ENCODE measurements at places on chromosomes 5 and 9. TPM values are rescaled to one million over a fixed set of nuclear protein-coding genes. Genes with fewer than 3 reads are reported as not detected.
A peak's percentile ranks its signal among the peaks of the same experiment; 100 is the strongest.

DNA sequence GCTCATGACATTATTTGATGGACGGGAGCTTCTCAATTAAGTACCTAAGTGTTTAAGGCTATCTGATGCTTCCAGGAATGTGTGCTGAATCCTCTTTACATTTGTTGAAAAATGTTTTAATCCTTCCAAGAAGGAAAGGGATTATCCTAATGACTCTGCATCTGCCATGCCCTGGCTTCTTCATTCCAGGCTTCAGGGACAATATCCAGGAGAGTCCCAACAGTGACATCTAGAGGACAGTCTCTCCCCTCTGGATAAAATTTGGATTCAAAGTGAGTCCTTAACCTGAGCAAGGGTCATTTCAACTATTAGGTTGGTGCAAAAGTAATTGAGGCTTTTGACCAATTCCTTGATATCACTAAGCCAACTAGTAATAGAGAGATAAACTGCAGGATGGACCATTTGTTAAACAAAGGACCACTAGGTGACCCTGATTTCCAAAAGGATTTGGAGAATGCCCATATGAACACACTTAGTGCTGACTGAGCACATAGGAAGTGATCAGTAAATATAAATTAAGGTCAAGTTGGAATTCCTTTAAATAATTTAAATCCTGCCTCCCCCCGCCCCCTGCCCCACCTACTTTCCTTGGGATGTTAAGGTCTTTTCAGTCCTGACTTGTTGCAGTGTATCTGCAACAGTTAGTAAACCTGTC, 19.1 kb downstream of the TNFSF8 start:
- H3K4me1 ChIP-seq = peaks cover 15% of the 10 kb centered on the region
- no peaks in the 10 kb centered on the region for H3K27me3 ChIP-seq

DNA sequence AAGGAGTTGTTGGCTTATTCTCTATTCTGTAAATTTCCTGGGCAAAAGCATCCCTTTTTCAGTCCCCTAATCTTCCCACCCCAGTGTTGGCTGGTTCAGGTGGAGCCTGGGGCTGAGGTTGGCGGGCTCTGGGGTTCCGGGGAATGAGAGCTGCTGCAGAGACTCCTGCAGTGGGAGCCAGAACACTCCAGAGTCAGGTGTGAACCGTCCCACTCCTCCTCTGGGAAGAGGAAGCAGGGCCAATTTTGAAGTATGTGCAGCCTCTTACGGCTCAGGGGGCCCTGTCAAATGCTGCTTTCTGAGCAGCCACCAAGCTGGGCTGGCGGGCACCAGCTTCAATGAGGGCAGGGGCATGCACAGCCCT, 42.8 kb downstream of the JADE2 start:
- DNase-seq = no peak
- H3K4me3 ChIP-seq = no peak overlapping the region
- H3K27me3 ChIP-seq = no peaks in the 10 kb centered on the region
- H3K27ac ChIP-seq = no peak overlapping the region
- no peaks in the 10 kb centered on the region for H3K36me3 ChIP-seq

GRCh38 chr9:132943651-132944293, 644 bp downstream of the TSC1 start:
- no peak for DNase-seq
- H3K27ac ChIP-seq = peak overlapping the region; percentile 99
- H3K4me3 ChIP-seq = peak overlapping the region; percentile 76

GRCh38 chr9:38254756-38255155, 137.7 kb upstream of the ALDH1B1 start:
- H3K27me3 ChIP-seq = peaks cover 9% of the 10 kb centered on the region
- no peak overlapping the region for H3K4me3 ChIP-seq
- H3K36me3 ChIP-seq = no peaks in the 10 kb centered on the region
- no peak for DNase-seq

DNA sequence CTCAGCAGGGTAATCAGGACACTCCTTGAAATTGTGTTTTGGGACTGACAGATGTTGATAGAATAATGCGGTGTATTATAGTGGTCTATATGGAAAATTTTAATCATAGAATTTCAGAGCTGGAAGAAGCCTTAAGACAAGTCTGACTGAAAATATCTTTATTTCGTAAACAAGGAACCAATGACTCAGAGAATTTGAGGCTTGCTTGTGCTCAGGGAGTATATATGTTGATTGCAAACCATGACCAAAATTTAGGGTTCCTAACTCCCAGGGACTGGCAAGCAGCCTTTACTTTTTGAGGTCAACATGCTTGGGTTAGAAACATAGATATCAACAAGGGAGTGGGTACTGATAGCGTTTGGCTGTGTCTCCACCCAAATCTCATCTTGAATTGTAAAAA, 287.2 kb downstream of the CD180 start:
- no peak overlapping the region for H3K4me3 ChIP-seq
- no peak overlapping the region for H3K27ac ChIP-seq
- H3K27me3 ChIP-seq = no peaks in the 10 kb centered on the region
- DNase-seq = no peak
- no peaks in the 10 kb centered on the region for H3K36me3 ChIP-seq

- H3K4me1 ChIP-seq = no peaks in the 10 kb centered on the region
- no peak for DNase-seq
- no peaks in the 10 kb centered on the region for H3K27me3 ChIP-seq
Observed at GRCh38 chr5:31393126-31393525, 138.8 kb downstream of the DROSHA start.

- H3K4me1 ChIP-seq = no peaks in the 10 kb centered on the region
- DNase-seq = no peak
- no peak overlapping the region for H3K27ac ChIP-seq
- H3K4me3 ChIP-seq = no peak overlapping the region
Observed at GRCh38 chr5:163165277-163165676, 272.1 kb upstream of the CCNG1 start.

DNA sequence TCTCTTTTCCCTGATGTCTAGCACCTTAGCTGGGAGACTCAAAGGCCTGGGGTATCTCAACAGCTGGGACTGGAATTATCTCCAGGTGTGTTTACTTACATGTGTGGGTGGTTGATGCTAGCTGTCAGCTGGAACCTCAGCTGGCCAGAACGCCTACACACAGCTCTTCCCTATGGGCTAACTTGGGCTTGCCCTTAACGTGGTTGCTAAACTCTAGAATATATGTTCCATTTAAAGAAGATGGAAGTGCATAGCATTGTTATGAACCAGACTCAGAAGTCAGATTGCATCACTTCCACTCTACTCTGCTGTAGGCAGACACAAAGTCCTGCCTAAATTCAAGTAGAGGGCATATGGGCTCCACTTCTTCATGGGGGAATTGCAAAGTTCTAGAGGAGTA, 29.3 kb downstream of the SGCD start:
- H3K27ac ChIP-seq = no peak overlapping the region
- no peaks in the 10 kb centered on the region for H3K27me3 ChIP-seq
- no peaks in the 10 kb centered on the region for H3K4me1 ChIP-seq
- H3K4me3 ChIP-seq = no peak overlapping the region
- no peak for DNase-seq

DNA sequence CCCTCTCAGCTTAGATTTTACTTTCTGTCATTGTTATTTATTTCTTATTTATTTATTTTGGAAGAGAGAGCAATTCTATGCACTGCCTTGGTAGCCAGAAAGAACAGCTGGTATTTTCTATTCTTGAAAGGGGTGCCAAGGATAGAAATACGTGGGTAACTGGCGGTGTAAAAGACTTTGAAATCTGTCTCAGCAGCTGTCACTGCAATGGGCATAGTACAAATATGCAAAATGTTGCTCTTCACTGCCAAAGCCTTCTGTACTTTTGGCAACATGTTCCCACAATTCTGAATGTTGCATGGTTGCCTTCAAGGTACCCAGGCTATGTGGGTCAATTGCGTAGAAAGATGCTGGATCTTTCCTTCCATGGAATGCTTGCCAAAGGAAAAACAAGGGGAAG, 230.2 kb upstream of the EDIL3 start:
- H3K4me3 ChIP-seq = no peak overlapping the region
- DNase-seq = no peak
- H3K27me3 ChIP-seq = no peaks in the 10 kb centered on the region
- no peaks in the 10 kb centered on the region for H3K36me3 ChIP-seq
- H3K27ac ChIP-seq = no peak overlapping the region
- no peaks in the 10 kb centered on the region for H3K4me1 ChIP-seq

DNA sequence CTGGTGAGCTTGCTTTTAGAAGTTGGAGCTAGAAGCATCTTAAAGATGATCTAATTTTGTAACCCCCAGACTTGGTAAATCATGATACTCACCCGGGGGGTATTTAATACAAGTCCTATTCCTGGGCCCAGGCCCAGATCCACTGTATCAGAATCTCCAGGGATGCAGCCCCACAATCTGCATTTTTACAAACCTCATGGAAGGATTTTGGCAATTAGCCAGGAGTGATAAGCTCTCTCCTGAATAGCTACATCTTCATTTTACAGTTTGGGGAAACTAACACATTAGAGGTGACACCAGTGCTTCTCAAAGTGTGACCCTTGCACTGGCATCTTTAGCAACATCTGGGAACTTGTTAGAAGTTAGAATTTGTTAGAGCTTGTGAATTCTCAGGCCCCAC, 31.2 kb upstream of the OTP start:
- no peak for DNase-seq
- H3K27me3 ChIP-seq = peaks cover 20% of the 10 kb centered on the region
- H3K4me1 ChIP-seq = no peaks in the 10 kb centered on the region

- no peaks in the 10 kb centered on the region for H3K4me1 ChIP-seq
- H3K27me3 ChIP-seq = peaks cover 9% of the 10 kb centered on the region
- DNase-seq = peak; percentile 49
Observed at GRCh38 chr5:172707285-172708182, 63.5 kb downstream of the DUSP1 start.

DNA sequence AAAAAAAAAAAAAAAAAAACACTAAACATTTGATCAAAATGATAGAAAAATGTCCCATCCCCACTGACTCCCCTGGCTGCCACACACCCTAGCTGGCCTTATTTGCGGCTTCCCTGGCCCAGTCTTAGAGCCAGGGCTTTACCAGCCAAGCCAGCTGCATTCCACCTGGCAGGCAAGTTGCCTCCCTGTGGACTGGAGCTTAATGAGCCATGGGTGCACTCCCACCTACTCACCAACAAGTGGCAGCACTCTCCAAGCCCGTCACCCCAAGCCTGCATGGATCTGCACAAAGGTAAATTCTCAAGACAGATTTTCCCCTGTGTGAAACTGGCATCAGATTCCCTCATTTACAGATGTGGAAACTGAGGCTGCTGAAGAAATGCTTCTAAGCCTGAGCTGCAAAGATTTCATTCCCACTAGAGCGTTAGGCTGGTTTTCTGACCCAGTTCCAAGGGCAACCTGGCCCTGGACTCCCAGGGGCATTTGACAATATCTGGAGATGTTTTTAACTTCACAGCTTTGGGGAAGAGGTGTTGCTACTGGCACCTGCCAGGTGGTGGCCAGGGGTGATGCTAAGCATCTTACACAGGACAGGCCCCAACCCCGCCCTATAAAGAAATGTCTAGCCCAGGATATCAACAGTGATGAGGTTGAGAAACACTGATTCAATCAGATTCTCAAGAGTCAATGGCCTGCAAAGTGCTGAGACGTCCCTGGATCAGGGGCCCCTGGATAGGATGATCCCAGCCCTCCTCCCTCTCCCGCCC, 21.9 kb upstream of the VDAC1 start:
- no peaks in the 10 kb centered on the region for H3K36me3 ChIP-seq
- H3K4me3 ChIP-seq = no peak overlapping the region
- DNase-seq = peak; percentile 60

Gene IL9
- not detected for total RNA-seq

Gene PCDHGA11
- 5.3 TPM for total RNA-seq

Gene MOB3B
- 3.9 TPM for total RNA-seq

Gene IFNA21
- total RNA-seq = not detected

Gene IFNA2
- not detected for total RNA-seq

Gene BHMT2
- not detected for total RNA-seq

Gene EXOSC2
- total RNA-seq = 21.0 TPM
